ENCODE measurements at places on chromosomes 1 and 21. TPM values are rescaled to one million over a fixed set of nuclear protein-coding genes. Genes with fewer than 3 reads are reported as not detected.

DNA sequence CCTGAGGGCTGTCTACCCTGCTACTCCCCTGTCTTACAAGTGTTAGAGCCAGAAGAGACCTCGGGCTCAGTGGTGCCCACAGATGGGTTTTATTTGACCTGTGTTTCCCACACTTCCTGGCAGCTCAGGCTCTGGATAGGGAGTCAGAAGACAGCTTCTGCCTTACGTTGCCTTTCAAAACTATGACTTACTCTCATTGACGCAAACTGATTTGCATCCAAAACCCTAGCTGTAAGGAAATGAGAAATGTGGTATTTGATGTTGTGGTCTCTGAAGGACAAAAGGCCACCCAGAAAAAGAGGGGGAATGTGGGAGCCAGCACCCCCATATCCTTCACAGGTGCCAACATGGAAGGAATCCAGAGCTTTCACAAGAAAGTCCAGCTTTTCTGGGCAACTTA, 180.2 kb downstream of the ATG4C start:
- peaks cover 10% of the 10 kb centered on the region for H3K27me3 ChIP-seq
- H3K36me3 ChIP-seq, result no peaks in the 10 kb centered on the region
- H3K4me3 ChIP-seq, result no peak overlapping the region
- no peak for DNase-seq

DNA sequence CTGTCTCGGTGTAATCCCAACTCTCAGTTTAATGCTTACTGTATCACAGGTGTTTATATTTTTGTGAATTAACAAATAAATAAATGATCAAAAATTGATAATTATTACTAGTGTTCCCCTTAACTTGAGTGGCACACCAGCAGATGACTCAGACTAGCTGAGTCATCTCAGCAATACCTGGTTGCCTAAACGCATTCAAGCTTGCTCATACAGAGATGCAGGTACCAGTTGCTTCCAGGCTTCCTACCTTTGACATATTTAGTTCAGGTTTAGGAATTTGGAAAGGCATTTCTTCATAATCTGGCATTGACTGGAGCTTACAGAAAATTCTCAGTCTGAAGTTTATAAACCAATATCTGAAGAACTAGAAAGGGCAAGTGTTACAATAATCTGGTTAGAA, 78.9 kb upstream of the LMO4 start:
- H3K4me3 ChIP-seq, result no peak overlapping the region
- peaks cover 2% of the 10 kb centered on the region for H3K27me3 ChIP-seq
- no peak overlapping the region for H3K27ac ChIP-seq
- DNase-seq, result no peak

DNA sequence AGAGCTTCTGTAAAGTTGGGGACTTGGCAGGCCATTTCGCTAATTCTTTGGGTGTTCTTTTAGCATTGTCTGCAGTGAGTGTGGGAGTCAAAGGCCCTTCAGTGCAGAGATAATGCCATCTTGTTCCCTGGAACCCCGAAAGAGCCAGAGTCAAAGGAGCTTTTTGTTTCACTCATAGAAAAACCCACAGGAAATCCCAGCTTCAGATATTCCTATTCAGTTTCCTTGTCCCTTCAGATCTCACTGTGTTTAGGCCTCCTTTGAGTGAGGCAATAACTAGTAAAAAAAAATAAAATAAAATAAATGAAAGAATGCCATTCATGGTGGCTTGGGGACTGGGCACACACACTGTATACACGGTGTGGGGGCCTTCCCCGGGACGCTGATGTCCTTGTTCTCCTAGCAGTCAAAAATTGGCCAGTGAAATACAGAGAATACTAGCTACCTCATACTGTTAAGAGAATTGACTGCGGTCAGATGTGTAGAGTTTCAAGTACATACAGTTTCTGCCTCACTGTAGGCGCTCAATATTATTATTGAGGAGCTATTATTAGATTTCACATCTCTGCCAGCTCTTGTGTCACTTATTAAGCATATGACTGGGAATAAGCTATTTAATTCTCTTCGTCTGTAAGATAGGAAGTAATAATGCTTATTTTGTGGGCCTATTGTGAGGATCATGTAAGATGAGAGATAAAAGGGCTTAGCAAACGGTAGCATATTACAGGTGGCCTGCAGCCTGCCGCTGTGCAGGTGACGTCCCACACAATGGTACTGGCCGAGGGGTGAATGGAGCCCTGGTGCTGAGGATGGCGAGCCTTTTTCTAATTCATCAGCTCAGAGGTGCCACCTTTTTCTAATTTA, 16.7 kb downstream of the DISC1 start:
- no peak overlapping the region for H3K27ac ChIP-seq
- H3K27me3 ChIP-seq, result no peaks in the 10 kb centered on the region
- peaks cover 3% of the 10 kb centered on the region for H3K4me1 ChIP-seq
- no peak overlapping the region for H3K4me3 ChIP-seq

DNA sequence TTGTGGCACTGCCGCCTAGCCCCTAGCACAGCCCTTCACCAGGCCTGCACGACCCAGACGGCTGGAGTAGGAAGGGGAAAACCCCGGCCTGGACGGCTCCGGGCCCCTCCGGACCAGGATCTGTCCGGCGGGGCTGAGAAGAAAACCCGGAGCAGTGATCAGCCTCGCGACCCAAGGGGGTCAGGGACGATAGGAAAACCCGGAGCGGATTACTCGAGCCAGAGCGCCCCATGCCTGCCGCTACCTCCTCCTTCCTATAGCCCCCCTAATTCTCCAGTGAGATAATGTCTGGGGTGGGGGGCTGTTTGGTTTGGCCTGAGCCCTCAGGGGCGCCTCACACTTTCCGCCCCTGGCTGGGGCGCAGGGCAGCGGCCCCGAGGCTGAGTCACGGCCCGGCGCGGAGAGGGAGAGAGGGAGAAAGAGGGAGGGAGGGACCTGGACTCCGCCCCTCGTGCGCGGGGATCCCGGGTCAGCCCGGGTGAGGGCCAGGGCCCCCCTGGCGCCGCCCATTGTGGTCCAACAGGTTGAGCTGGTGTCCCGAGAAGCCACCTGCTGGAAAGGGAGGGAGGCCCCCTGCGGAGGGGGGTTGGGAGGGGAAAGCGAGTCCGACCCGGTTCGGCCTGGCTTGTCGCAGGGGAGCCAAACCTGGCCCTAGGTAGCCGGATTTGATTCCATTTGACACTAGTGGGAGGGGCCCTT, 1.7 kb upstream of the ZBTB7B start:
- H3K4me3 ChIP-seq, result peak overlapping the region; percentile 99

GRCh38 chr1:184905601-184906322, 68.5 kb downstream of the NIBAN1 start:
- no peaks in the 10 kb centered on the region for H3K36me3 ChIP-seq
- H3K27ac ChIP-seq, result no peak overlapping the region
- H3K4me1 ChIP-seq, result no peaks in the 10 kb centered on the region
- H3K4me3 ChIP-seq, result no peak overlapping the region
- peaks cover 2% of the 10 kb centered on the region for H3K27me3 ChIP-seq

DNA sequence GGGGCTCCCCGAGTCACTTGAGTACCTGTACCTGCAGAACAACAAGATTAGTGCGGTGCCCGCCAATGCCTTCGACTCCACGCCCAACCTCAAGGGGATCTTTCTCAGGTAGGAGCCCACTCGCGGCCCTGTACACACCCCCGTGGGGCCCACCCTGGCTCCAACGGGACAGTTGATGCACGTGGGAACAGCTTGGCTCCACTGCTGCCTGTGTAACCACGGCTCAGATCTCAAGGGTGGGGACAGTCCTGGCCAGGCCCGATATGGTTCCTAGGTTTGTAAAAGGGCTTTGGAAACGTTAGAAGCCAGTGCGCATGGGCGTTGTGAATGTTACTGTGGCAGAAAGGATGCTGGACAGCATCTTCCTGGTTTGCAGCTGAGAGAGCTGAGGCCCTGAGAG, 18.8 kb downstream of the PODN start:
- peaks cover 2% of the 10 kb centered on the region for H3K4me1 ChIP-seq
- H3K36me3 ChIP-seq, result no peaks in the 10 kb centered on the region
- DNase-seq, result no peak
- no peak overlapping the region for H3K4me3 ChIP-seq
- H3K27me3 ChIP-seq, result no peaks in the 10 kb centered on the region
- no peak overlapping the region for H3K27ac ChIP-seq

DNA sequence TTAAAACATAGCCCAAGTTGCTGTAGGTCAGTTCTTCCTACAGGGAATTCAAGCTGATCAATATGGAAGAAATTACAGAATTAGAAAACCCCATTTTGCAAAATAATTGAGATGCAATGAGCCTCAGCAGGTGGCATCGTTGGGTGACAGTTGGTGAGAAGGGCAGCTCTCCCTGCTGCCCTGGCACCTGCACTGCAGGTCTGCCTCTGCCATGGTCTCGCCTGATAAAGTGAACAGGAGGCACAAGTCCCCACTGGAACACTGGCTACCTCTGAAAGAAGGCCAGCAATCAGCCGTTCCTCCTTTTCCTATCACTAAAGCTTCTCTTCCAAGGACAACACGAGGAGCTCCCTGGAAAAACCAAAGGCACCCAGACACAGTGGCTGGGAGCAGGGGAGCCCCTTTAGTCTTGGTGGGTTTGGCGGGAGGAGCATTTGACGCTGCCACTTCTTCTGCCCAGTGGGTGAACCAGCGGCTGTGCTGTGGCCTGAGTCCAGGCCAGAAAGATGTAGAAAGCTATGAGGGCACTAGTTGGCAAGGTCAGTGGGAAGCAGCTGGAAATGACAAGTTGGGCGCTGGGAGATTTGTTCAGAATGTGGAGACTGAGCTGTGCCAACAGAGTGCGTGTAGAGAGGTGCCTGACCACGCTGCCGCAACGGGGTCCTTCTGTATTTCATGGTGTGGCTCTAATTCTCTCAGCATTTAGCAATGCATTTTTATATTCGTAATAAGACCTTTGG, 93.1 kb downstream of the RIPK4 start:
- H3K4me1 ChIP-seq, result peaks cover 14% of the 10 kb centered on the region
- no peak overlapping the region for H3K4me3 ChIP-seq
- DNase-seq, result no peak
- no peaks in the 10 kb centered on the region for H3K36me3 ChIP-seq
- peaks cover 33% of the 10 kb centered on the region for H3K27me3 ChIP-seq
- H3K27ac ChIP-seq, result no peak overlapping the region

DNA sequence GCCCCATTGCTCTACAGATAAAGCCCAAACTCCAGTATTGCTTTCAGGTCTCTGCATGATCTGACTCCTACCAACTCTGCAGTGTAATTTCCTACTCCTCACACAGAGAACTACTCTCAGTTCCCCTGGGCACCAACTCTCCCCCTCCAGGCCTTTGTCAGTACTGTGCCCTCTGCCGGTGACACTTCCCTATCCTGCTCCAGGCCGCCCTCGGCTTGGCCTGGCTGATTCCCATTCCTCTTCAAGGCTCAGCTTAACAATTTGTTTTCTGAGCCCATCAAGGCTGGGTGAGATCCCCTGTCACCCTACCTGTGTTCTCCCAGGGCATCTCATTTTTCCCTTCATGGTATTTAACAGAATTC, 2.6 kb downstream of the SLAMF8 start:
- peak overlapping the region; percentile 10 for H3K27ac ChIP-seq
- peaks cover 36% of the 10 kb centered on the region for H3K27me3 ChIP-seq
- no peak for DNase-seq
- peaks cover 48% of the 10 kb centered on the region for H3K4me1 ChIP-seq
- H3K36me3 ChIP-seq, result peaks cover 12% of the 10 kb centered on the region
- H3K4me3 ChIP-seq, result no peak overlapping the region

GRCh38 chr21:40990366-40990765, 143.4 kb upstream of the DSCAM start:
- H3K4me3 ChIP-seq, result no peak overlapping the region
- H3K27ac ChIP-seq, result no peak overlapping the region
- no peaks in the 10 kb centered on the region for H3K4me1 ChIP-seq
- no peaks in the 10 kb centered on the region for H3K27me3 ChIP-seq

DNA sequence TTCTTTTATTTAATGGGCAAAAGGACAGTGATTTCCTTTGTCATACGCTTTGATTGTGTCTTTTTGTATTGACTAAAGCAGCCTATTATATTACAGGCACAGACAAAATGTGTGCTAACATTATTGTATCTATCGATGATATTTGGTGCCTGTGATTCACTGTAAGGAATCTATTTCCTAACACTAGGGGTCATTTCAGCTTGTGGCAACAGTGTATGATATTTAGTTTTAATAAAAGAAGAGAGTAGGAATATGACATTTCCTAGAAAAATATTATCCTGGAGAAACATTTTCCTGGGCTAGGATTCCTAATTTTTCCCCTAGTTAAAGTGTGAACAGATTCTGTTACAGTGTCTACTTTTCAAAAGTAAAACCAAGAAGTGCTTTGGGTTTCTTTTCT, 42.8 kb downstream of the TYW3 start:
- H3K27ac ChIP-seq, result no peak overlapping the region
- no peak overlapping the region for H3K4me3 ChIP-seq
- H3K4me1 ChIP-seq, result no peaks in the 10 kb centered on the region
- H3K36me3 ChIP-seq, result no peaks in the 10 kb centered on the region
- peaks cover 22% of the 10 kb centered on the region for H3K27me3 ChIP-seq
- no peak for DNase-seq

The C1orf210 gene
- total RNA-seq, result not detected

The KRTAP10-2 gene
- not detected for total RNA-seq

Data from activated naive CD8-positive, alpha-beta T cell treated with anti-CD3 and anti-CD28 coated beads, Interleukin-2, amount 10 ng/mL, durations not matched to agents 7 days and 5 days (primary cell).